ENCODE measurements at places on chromosomes 7 and 10. TPM values are rescaled to one million over a fixed set of nuclear protein-coding genes. Genes with fewer than 3 reads are reported as not detected.

DNA sequence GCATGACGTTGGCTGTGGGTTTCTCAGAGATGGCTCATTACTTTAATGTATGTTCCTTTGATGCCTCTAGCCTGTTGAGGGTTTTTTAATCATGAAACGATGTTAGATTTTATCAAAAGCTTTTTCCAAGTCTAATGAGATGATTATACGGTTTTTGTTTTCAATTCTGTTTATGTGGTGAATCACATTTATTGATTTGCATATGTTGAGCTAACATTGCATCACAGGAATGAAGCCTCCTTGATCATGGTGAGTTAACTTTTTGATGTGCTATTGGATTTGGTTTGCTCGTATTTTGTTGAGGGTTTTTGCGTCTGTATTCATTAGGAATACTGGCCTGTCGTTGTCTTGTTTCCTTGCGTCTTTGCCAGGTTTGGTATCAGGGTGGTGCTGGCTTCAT, 52.3 kb upstream of the PTPN12 start:
- DNase-seq, result no peak

DNA sequence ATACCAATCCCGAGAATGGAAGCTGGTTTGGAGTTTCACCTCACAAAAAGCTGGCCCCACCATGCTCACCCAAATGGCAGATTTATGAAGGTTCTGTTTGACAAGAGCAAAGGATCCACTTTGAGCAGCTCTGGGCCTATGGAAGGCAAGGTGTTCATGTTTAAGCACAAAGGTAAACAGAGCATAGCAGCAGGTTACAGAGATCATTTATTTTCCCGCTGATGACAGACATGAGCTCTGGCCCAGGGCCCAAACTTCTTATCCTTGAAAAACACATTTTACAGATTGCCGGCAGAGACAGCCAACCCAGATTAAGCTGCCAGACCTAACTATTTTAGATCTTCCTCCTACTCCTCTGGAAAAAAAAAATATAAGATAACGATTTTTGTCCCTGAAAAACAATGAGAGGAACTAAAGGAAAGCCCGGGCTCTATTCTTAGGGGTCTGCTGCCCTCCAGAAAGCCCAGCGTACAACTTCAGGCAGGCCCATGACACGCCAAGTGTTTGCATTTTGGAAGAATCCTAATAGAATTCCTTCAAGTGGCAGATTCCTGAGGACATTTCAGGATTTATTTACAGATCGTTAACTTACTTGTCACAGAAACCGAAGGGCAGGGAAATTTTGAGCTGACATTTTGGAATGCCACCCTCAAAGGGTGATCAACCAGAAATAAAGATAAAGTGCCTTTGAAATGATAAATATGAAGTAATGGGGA, 40.0 kb downstream of the SYPL1 start:
- DNase-seq, result no peak

GRCh38 chr10:33382216-33382600, 47.7 kb upstream of the NRP1 start:
- no peak for DNase-seq

DNA sequence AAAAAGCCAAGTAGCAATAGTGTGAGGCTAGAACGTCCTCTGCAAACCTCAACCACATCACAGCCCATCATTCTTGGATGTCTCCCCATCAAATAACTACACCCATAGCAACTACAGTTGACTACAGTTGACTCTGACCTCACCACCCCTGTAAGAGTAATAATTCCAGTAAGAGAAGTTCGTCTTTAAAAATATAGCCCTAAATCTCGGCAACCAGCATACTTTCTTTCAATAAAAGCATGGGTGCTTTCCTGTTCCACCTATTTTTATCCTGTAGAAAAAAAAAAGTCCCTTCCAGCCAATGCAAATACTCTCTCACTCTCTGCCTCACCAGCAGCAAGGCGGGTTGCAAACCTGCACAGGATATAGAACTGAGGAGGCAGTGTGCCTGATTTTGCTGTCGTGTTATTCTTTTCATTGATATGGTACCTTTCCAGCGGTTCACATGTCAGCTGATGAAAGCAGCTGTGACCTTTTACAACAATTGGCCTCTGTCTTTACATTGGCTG, 187.5 kb upstream of the NFE2L3 start:
- no peak for DNase-seq

The KLLN gene
- total RNA-seq, result 1.3 TPM

The GAD2 gene
- not detected for total RNA-seq

All from activated CD4-positive, alpha-beta T cell treated with anti-CD3 and anti-CD28 coated beads, Interleukin-2, amount 10 ng/mL, durations not matched to agents 7 days and 5 days (primary cell).